ENCODE measurements at places on chromosomes 3 and 15.

GRCh38 chr15:36323615-36324014, 255.8 kb upstream of the CDIN1 start:
- no peak for DNase-seq

DNA sequence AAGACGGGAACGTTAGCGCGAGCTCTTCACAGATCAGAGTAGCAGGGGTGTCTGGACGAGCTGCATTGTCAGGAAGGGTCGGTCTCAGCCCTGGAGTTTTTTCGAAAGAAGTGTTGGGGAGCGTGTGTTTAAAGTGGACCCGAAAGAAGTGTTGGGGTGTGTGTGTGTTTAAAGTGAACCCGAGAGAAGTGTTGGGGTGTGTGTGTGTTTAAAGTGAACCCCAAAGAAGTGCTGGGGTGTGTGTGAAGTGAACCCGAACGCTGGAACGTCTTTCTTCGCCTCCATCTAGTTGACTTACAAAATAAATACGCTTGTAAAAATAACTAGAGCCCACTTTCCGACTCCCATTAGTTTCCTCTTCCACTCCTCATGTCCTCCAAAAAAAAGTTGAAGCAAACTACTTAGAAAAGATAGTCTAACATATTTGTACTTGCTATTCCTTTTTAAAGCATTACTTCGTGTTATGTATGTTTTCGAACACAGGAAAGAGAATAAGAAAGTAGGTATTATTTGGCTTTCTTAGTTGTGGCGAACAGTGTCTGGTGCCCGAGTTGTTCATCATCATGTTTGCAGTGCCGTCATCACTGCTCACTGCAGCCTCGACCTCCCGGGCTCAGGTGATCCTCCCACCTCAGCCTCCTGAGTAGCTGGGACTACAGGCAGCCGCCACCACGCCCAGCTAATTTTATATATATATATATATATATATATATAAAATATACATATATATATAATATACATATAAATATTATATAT, 1.0 kb downstream of the LRCH3 start:
- DNase-seq = no peak

DNA sequence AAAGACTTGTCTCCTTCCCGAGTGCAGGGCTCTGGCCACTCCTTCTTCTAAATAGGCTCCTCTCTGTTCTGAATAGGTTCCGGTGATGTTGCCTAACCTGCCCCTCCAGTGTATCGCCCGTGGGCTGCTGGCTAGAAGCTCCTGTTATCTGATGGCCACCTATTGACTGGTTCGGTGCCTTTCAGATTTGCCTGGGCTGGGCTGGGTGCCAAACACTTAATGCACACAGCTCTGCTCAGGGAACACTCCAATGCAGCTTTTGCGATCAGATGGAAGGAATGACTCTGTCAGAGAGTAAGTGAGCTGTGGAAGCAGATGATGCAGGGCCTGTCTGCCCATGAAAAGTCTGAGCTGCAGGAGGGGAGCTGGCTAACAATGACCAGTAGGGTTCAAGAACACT, 112.9 kb downstream of the CORO2B start:
- DNase-seq = no peak

DNA sequence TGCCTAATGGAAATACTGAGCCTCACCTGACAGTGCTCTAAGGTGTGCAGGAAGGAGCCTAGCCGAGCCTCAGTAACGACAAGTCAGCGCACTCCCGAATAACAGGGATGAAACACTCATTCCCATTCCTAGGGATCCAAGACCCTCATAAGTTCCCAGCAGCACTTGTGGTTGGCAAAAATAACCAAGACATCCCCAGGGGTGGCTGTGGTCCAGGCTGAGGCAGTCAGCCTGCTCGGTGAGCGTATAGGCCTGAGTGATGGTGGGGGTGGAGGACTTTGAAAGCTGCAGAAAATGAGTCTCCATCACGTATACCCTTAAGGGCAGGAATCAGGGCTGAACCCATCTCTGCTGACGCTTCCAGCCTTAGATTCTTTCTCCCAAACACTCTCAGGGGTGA, 120.1 kb downstream of the SMAD6 start:
- DNase-seq = no peak

DNA sequence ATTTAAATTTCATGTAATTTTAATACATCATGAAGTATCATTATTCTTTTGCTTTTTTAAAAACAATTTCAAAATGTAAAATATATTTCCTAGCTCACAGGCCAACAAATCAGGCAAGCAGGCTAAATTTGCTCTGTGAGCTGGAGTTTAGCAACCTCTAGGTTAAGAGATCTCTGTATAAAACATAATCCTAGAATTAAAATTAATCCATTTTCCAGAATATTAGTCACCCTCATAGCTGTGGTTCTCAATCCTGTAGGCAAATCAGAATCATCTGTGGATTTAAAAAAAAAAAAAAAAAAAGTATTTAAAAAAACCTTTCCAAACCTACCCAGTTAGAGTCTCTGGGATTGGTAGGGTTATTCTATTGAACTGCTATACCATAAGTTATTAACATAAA, 209.7 kb downstream of the MINAR1 start:
- DNase-seq = no peak
